Activated CD8-positive, alpha-beta T cell treated with anti-CD3 and anti-CD28 coated beads for 36 hours (primary cell): ENCODE measurements at places on chromosomes 3 and 15.

DNA sequence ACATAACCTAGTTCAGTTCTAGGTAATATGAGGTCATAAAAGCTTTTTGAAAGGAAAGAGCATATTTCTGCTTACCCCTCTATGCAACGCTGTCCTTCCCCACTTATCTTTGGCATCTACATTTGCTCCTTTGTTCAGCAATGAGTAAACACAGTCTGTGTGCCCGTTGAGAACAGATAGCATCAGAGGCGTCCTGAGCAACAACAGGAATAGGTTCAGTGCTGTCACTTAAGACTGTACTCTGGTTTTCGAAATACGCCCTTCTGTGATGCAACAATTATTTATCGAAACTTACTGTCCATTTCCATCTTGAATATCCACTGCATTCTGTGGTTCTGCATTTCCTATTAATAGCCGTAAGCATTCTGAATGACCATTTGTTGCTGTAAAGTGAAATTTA is 84.4 kb downstream of the BTD start:
- DNase-seq = no peak

GRCh38 chr3:101963902-101964362 is 114.6 kb downstream of the NFKBIZ start:
- peak; percentile 53 for DNase-seq

DNA sequence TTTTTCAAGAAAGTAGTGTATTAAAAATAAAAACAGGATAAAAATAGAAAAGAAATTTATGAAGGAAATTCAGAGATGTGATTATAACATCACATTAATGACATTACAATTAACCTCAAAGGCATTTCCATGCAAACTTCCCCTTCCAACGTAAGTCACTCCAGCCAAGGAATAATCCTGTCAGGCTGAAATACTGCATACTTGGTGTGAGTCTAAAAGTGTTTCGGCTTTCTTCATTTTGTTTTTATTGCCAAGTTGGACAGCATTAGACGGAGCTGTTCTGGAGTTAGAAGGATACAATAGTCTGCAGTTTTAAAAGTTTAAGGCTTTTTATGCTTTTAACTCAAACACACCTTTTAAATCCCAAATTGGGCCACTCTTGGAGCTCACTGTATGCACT is 435.0 kb downstream of the MECOM start:
- DNase-seq = no peak

- no peak for DNase-seq
These were observed 20.5 kb upstream of the ANPEP start for GRCh38 chr15:89835176-89835564.

- no peak for DNase-seq
These were observed 210.6 kb downstream of the ARPP21 start for GRCh38 chr3:35849963-35850362.

DNA sequence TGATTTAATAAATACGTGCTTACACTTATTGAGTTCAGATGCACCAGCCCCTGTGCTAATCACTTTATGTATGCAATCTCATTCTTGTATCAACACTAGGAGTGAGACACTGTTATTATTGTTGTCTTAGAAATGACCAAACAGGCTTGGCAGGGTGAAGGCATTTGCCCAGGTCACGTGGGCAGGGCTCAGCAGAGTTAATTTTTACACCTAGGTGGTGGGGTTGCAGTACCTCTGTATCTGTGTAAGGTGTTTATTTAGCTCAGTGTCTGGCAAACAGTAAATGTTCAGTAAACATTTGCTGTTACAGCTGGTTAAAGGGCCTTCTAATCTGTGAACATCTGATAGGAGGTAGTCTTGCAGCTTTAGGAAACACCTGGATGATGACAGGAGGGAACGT is 200.0 kb downstream of the CACNA2D3 start:
- DNase-seq = no peak

DNA sequence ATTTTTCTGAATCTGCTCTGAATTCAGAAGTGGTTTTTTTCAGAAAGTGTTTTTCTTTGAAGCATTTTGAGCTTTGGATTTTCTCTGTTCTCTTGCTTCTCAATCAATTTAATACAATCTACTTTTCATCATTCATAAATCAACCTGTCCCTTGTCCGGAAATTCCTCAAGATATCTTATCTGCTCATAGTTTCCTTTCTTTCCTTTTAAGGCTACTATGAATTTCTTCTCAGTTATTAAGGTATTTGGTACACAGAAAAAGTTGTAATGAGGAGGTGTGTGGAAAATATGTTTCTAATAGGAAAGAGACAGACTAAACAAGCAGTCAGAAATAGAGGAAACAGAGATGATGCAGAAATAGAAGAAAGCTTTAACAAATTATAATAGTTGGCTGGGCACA is 14.4 kb downstream of the CGGBP1 start:
- DNase-seq = no peak

DNA sequence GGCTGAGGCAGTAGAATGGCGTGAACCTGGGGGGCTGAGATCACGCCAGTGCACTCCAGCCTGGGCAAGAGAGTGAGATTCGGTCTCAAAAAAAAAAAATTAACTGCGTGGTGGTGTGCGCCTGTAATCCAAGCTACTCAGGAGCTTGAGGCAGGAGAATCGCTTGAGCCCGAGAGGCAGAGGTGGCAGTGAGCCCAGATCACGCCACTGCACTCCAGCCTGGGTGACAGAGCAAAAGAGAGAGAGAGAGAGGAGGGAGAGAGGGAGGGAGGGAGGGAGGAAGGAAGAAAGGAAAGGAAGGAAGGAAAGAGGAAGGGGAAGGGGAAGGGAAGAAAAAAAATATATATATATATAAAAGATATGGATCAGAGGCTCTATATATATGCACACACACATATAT is 6.0 kb downstream of the TM4SF19 start:
- no peak for DNase-seq

GRCh38 chr3:107524326-107524840 is 1.6 kb downstream of the BBX start:
- peak; percentile 19 for DNase-seq

DNA sequence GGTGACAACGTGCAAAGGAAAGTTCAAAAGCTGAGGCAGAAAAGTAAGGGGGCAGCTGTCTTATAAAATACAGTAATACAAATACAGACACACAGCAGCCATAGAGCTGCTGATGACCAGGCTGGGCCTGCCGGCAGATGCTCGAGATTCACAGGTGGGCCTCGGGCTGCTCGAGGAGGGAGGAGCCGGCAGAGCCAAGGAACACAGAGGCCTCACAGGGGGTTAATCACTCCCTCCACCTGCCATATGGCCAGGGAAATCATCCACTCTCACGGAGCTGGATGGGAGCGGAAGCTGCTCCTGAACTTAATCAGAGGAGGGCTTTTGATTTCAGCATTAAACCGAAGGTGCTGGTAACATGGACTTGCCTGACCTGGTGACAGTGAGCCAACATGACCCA is 29.6 kb upstream of the MGLL start:
- DNase-seq = no peak

GRCh38 chr15:83992324-83993031 is 243.1 kb upstream of the GOLGA6L4 start:
- no peak for DNase-seq

GRCh38 chr15:70556779-70557178 is 206.6 kb downstream of the UACA start:
- DNase-seq = no peak

DNA sequence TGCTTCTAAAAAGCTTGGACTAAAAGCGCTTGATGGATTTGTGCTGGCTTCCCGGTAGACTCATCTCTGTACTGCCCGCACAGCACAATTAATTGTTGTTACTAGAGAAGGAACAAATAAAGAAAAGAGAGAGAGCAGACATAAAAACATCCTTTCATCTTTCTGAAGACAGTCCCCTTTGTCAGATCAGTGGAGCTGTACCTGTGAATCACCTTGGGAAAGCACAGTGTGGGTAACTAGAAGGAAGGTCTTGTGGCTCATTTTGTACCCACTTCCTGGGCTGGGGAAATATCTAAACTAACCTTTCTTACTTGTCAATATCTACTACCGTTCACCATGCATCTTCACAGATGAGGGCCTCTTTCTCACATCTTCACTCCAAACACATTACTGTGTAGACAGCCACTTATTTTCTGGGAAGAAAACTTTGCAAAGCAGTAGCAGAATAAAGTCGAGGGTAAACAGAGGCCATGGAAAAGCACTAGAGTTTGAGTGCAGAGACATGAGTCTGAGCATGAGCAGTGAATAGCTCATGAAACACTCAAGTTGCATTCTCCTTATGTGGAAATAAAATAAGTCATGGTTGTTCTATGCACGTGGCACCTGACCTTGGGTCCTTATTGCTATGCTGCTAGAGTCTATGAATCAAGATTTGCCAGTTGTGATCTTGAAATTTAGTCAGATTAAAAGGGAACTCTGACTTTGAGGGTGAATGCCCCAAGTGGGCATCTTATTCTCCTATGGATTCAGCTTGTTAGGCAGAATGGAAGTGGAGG is 169.3 kb downstream of the LPP start:
- peak; percentile 79 for DNase-seq

DNA sequence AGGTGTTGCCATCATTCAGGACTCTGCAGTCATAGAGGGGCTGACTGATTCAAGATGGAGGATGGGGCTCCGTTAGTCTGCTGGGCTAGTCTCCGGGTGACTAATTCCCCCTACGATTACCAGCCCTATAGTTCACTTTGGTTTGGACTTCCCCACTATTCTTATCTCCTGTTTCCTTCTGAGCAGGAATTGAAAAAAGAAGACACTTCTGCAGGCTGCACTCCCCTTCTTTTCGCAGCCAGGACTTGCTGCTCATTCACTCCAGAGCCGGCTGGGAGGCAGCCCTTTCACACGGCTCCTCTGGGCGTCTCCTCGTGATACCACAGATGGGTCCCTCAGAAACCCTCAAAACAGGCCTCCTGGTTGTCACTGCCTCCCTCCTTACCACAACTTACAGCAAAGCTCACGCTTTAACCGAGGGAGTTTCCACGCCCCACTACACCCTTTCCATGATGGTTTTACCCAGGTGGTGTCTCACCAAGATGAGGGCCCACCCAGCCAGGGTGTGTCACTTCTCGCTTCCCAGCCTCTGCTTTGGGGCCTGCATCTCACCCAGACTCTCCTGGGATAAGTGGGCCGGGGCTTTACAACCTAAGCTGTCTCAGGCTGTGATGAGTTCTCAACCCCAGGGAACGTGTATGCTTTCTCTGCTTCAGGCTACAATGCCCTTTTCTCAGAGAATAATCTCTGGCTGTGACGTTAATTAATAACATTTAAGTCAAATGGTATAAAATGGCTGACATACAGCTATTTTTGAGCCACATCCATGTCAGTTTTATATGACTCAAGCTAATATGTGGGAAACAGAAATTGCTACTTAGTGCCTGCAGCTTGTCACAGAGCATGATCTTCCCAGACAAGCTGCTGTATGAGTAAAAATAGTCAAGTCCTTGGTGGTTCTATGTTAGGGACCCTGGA is 11.9 kb downstream of the CX3CR1 start:
- DNase-seq = peak; percentile 93

DNA sequence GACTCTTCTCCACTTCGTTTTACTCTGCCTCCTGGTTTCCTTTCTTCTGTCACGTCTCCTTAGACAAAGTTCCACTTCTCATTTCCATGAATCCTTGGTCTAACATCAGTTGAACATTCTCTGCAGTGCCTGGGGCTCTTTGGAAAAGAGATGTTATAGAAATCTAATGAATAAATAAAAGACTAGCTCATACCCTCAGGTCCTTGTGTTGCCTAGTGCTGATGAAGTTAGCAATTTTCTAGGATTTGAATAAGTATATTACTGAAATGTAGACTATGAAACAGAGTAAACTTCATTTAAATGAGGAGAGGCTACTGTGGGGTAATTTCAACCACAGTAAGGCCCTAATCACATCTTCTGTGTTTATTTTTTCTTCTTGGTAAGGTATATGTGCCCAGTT is 146.9 kb upstream of the CADPS start:
- no peak for DNase-seq

- DNase-seq = no peak
These were observed 13.7 kb upstream of the SERPINI2 start for GRCh38 chr3:167487556-167487955.

DNA sequence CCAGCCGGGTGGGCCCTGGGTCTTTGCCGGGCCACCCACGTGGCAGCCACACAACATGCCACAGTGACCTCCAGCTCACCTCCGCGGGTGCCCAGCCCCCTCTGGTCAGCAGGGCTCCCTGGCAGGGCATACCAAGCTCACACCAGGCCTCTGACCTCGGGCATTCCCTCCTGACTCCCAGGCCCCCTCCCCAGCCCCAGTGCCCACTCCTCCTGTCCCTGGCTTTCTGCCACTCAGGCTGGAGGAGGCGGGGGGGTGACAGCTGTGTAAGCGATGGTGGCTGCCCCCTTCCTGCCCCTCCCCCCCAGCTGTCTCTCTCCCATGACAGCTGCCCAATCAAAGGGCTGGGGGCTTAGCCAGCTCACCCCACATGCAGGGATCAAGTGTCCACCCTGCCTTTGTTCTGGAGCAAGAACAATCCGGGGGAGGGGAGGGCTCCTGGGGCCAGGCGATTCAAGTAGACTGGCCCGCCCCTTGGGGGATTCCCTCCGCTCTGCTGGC is 3.3 kb downstream of the PCBP4 start:
- no peak for DNase-seq

DNA sequence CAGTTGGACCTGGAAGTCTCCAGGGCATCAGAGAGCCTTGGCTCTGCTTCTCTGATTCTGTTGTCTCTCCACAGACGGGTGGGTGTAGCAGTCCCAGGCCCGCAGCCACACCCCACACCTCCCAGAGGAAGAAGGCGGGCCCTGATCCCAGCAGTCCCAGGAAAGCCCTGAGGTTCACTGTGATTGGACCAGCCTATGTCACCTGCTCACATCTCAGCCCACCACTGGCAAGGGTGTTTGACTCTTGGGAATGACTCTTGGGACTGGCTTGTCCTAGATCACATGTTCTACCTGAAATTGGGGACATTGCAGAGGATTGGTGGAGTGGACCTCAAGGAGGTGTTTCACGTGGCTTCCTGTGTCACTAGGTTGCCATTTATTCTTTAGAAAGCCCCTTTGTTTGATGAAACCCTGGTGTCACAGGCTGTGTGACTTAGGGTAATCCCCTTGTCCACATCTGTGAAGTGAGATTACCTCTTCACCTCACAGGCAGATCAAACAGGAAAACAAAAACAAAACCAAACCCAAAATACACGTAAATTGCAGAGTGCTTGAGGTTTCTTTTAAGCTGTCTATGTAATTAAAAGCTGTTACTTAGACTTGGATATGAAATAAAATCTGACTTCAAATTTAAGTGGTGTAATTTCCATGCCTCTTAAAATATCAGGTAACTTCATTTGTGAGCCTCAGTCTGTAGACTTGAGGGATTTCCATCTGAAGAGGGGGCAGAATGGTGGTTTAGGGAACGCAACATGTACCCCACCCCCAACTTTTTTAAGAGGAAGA is 26.7 kb downstream of the FLNB start:
- DNase-seq = peak; percentile 73
